HCEC 1CT (cell line): ENCODE measurements at places on chromosomes 4 and X.
A peak's percentile ranks its signal among the peaks of the same experiment; 100 is the strongest.

DNA sequence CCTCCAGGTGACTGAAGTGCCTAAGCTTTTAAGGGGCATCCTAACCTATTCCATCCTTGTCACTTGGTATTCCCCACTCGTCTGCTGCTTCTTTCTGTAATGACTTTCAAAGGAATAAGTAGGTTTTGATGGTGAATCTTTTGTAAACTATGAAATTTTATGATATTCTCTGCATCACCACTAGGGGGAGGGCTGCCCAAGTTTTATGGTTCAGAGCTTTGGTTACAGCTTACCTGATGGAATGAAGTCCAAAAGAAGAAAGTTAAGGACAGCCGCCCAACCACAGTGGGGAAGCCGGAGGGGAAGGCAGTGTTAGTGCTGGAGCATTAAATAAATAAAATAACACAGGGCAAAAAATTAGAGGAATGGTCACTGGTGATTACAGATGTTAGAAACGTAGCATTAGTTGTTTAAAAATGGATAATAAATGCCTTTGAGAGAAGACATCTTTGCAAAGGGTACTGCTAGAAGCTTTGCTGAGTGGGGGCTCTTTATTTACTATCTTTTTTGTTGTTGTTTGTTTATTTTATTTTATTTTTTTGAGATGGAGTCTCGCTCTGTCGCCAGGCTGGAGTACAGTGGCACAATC is 204.9 kb downstream of the GBA3 start:
- DNase-seq, result no peak

- DNase-seq, result no peak
Measured at GRCh38 chrX:134338527-134338926, 101.5 kb downstream of the CCDC160 start.

GRCh38 chr4:157739242-157739641 is 433.6 kb downstream of the GASK1B start:
- peak; percentile 65 for DNase-seq

DNA sequence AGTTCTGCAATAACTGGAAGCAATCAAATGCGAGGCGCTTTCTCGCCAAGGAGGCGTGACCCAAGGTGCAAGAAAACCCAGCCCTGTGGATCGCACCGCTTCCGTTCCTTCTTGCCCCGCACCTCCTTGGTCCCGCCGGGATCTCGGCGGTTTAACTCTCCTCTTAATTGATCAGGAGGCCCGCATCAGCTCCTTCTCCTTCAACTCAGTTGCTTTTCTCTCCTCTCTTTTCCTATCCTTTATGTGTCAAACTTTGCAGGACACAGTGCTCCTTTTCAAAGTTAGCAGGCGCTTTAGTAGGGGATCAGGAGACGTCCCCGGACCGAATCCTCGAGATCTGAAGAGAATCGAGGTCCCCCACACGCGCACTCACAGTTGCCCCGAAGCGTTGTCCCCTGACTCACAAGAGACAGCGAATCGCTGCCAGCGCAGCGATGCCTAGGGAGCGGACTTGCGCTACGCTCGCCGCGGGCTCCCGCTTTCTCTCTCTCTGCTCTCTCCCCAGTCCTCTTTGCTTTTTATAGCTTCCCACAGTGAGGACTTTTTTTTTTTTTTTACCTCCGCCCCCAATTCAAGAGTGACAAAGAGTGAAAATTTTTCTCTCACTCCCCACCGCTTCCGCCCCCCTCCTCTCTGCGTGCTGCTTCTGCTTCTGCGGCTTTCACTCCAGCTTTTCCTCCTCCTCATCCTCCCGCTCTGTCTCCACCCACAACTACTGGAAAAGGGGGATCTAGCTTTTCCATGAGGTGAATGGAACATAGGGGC is at the start of gene DKK2:
Gene DKK2, minus strand, starts transcription at position 495 of the 765 bp plus-strand sequence. CDS start 722 bp downstream, outside the sequence.
- peak; percentile 23 for DNase-seq

DNA sequence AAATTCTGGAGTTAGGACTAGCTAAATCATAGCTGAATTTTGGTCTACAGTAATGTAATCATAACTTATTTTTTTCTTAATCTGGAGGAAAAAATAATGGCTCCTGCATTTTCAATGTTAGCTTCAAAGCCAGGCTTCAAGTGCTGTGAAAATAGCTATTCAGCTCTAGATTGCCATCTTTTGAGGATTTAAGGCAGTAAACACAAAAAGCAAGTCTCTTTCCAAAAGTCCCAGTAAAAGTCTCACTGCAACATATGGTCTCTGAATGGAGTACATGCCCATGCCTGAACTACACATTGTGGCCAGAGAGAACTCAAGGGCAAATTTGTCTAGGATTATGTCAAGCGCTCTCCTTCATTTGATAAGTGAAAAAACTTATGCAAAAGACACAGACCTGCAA is 720.9 kb downstream of the FSTL5 start:
- DNase-seq, result no peak

DNA sequence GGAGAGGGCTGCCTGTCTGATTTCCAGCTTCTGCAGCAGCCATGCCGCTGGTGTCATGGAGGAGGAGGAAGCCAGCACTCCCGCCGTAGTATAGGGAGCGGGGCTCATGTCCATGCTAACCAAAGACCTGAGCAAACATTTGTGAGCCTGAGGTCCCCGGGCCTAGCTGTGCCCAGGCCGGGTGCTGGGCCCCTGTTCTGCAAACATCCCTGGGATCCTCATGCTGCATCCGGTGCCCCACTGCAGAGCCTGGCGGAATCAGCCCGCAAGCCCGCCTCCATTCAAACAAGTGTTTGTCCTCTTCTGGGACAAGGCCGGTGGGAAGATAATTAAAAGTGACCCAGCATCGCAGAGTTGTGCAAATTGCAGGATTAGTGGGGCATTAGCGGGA is 106.3 kb downstream of the SORCS2 start:
- no peak for DNase-seq

DNA sequence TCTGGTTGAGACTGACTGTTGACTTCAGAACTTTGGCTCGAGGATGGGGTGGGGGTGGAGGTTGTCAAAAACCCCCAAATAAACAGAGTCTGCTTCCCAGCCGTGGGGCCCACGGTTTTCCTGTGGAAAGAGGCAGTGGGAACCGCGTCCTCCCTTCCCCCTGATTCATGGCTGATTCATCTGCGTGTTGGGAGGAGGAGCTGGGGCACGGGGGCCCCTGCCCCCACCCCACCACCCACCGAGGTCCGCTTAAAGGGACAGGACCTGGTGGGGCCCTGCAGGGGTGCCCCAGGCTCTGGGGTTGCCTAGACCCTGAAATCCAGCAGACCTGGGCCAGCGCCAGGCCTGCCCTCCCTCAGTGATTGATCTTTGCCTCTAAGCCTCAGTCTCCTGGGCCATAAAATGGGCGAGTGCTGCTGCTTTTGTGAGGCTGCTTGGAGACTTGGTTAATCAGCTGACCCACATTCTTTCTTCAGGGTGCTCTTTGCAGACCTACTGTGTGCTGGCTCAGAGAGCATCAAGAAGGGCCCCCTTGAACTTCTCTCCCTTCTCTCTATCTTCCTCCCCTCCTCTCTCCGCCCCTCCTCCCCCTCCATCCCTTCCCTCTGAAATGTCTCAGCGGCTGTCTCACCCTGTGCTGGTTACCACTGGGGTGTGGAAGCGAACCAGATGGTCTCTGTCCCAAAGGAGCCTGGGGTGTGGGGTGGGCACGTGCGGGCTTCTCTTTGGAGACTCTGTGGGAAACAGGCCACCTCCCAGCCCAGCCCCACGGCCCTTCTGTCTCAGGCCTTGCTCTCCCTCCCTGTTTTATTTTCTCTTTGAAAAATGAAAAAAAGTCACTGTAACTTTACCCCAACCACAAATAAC is 9.1 kb downstream of the HTRA3 start:
- peak; percentile 71 for DNase-seq

GRCh38 chr4:109496875-109497274 is 63.2 kb upstream of the MCUB start:
- DNase-seq, result no peak

GRCh38 chr4:109185548-109185947 is 116.9 kb downstream of the COL25A1 start:
- DNase-seq, result no peak

- DNase-seq, result no peak
Measured at GRCh38 chr4:8817813-8818062, 53.9 kb downstream of the HMX1 start.

- no peak for DNase-seq
Measured at GRCh38 chr4:36038491-36038890, 205.8 kb downstream of the ARAP2 start.

GRCh38 chr4:85826060-85826678 is 351.2 kb downstream of the ARHGAP24 start:
- peak; percentile 67 for DNase-seq

- DNase-seq, result peak; percentile 48
Measured at GRCh38 chr4:94491322-94491721, 39.6 kb downstream of the PDLIM5 start.

GRCh38 chr4:4775493-4776004 is 83.9 kb upstream of the MSX1 start:
- DNase-seq, result no peak

GRCh38 chr4:144699565-144699964 is 53.6 kb downstream of the HHIP start:
- no peak for DNase-seq

GRCh38 chr4:35818520-35818919 is 425.8 kb downstream of the ARAP2 start:
- no peak for DNase-seq

- DNase-seq, result no peak
Measured at GRCh38 chrX:34584781-34585180, 72.3 kb downstream of the TMEM47 start.

- no peak for DNase-seq
Measured at GRCh38 chr4:136414981-136415380, 1117.3 kb downstream of the PCDH18 start.

GRCh38 chr4:803884-804283 is 22.0 kb downstream of the CPLX1 start:
- DNase-seq, result no peak

GRCh38 chr4:71732706-71733105 is 51.2 kb downstream of the GC start:
- peak; percentile 22 for DNase-seq

DNA sequence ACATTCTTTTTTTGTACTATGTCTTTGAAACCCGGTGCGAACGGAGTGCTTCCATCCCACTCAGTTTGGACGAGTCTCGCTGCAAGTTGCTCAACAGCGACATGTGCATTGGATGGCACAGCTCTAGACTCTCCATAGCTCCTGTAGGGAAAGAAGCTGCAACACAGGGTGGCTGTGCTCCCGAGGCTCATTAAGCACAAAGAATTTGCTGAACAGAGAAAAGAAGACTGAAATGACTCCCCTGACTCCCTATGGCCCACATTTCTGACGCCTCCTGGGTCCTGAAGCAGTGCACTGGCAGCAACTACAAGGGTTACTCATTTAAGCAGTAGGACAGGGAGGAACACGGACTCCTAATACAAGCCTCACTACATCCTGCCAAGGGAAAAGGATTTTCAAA is 127.4 kb downstream of the SH3RF1 start:
- no peak for DNase-seq

DNA sequence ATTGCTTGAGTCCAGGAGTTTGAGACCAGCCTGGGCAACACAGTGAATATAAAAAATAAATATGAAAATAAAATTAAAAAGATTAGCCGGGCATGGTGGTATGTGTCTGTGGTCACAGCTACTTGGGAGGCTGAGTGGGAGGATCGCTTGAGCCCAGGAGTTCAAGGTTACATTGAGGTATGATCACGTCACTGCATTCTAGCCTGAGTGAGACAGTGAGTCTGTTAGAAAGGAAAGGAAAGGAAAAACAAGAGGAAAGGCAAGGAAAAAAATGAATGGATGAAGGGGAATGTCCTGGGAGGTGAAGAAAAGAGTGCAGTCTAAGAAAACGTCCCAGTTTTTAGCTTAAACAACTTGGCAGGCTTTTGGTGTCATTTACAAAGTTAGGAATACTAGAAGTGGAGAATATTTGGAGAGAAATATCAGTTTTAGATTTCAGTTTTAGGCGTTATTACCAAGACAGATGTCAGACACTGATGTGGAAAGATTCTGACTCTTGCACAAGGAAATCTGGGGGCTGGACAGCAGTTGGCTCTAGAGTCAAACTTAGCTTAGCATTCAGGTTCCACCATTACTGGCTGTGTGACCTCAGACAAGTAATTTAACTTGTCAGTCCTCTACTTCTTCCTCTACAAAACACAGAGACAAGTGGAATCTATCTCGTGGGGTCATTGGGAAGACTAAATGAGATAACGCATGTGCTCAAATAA is 139.0 kb downstream of the TSPAN5 start:
- no peak for DNase-seq

DNA sequence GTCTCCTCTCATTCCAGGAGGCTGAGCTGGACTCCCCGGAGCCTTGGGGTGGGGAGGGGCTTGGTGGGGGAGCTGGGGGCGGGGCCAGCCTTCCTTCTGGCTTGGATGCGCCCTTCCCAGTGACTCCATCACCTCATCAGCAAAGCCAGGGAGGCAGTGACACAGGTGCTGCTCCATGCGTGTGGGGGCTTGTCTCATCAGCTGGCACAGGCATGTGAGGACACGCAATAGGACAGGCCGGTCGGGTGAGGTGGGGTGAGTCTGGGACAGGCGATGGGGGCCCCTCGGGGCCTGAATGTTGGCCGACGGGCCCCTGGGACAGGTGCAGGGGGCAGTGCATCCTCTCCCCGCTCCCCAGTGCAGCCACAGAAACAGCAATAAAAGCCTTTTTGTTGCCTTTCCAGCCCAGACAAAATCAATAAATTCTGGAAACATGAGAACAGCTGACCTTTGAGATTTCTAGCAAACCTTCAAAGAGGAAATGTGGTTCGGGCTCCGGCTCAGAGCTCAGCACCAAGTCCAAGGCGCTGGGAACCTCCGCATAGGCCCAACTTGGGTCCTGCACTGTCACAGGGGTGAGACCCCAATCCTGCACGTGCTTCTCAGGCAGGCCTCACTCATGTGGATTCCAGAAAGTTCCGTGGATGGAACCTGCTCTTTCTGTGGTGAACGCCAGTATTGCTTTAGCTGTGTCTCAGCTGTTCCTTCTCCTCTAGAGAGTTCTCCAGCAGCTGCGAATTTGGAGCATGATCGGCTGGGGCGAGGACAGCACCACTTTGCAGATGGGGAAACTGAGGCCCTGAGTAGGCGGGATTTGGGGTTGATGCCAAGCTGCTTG is 18.5 kb downstream of the ADRA2C start:
- no peak for DNase-seq

GRCh38 chrX:84187533-84188319 is at the start of gene RPS6KA6:
TSS of gene RPS6KA6 (minus strand) at chrX:84188199. CDS start at chrX:84187899, 300 bp downstream.
- DNase-seq, result peak; percentile 37

GRCh38 chr4:153523164-153523796 is 57.1 kb downstream of the TMEM131L start:
- DNase-seq, result no peak

DNA sequence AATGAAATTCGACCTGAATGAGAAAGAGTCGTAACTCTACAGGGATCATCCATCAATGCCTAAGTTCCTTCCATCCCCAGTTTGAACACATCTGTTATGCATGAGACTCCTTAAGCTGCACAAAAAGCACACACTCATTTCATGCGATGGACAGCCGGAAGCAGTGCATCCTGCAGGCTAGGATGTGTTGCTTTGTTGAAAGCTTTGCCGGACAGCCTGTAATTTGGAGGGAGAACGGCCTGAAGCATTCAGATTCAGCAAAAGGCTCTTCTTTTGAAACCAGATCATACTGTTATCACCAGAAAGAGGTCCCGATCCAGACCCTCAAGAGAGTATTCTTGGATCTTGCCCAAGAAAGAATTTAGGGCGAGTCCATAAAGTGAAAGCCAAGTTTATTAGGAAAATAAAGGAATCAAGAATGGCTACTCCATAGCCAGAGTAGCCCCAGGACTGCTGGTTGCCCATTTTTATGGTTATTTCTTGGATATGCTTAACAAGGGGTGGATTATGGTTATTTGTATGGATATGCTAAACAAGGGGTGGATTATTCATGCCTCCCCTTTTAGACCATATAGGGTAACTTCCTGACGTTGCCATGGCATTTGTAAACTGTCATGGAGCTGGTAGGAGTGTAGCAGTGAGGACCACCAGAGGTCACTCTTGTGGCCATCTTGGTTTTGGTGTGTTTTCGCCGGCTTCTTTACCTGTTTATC is 48.1 kb upstream of the DHRSX start:
- DNase-seq, result no peak

- no peak for DNase-seq
Measured at GRCh38 chrX:69096963-69097362, 68.3 kb downstream of the PJA1 start.
